ENCODE measurements at places on chromosomes 2 and 18.
A peak's percentile ranks its signal among the peaks of the same experiment; 100 is the strongest.

GRCh38 chr2:55033076-55033742 is 17.0 kb downstream of the RTN4 start:
- DNase-seq: no peak

GRCh38 chr2:153235516-153235915 is 243.0 kb downstream of the RPRM start:
- no peak for DNase-seq

DNA sequence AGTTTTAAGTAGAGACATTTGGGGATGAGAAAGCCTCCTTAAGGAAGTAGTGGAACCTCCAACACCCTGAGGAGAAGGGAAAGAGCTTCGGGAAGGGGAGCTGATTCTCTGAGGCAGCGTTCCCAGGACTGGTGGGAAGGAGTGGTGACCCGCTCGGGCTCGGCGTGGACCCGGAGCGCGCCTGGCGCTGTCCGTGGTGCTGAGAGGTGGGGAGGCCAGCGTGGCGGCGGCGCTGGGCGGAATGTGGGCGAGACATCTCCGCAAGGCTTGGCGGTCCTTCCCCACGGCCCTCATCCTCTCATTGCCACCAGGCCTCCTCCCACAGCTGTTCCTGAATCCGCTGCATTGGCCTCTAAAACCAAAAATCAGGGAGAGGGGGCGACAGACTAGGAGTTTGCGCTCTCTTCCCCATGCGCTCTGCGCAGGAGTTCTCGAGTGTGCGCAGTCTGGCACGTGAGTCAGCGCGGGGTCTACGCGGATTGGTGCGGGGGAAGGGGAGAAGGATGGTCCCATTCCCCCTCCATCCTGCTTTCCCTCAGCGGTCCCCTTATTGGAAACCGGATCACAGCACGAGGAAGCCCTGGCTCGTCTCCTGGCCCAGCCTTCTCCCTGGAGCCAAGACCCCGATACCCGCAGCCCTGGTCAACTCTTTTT is 857 bp downstream of the RESP18 start:
- DNase-seq: no peak

DNA sequence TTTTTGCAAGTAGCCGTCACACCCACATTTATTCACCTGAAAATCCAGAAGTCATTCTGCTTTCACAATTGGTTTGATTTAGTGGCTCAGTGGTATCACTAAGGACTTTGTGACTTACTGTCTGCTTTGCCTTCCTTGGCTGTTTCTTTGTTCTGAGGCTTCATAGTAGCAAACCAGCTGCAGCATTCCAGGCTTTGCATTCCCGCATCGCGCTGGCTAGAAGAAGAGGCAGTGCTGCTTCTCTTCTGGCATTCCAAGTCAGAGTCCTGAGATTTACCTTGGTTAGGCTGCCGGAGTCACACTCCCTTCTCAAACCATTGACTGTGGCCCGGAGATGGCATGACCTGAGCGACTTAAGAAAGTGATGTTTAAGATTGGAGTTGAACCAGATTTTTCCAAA is 35.1 kb downstream of the MYO1B start:
- DNase-seq: no peak

DNA sequence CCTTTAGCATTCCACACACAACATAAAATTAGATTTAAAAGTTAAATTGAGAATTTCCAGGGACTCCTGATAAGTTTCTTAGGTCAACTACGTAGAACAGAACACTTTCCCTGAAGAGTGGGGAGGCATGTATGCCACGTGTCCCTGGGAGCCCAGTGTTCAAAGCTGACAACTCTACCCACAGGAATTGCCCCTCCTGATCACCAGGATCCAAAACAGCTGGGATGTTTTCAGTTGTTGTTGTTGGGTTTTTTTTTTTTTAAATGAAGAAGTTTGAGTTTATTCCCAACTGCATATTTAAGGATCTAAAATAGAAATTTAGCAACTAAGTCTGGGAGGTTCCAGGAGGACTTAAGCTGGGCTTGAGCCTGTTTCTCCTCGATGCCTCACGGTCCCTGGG is 100.5 kb downstream of the TPGS2 start:
- DNase-seq: no peak

- no peak for DNase-seq
Measured at GRCh38 chr2:42132191-42132965, 36.8 kb upstream of the EML4 start.

DNA sequence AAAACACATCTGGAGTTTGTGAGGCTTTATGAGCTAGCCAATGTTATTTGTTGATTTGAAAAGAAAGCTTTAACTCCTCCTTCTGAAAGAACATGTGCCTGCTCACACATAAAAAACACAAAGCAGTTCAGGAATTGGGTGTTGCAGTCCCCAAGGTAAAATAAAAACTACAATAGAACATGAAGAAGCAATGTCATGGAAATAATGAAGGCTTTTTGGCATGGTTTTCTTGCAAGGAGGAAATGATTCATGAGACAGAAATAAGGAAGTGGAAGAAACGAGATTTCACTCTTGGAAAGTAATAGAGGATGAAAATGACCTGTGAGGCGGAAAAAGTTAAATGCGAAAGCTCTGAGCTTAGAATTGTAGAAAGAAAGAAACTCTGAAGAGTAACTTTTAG is 81.1 kb downstream of the TRIB2 start:
- no peak for DNase-seq

- DNase-seq: no peak
Measured at GRCh38 chr18:75727456-75727855, 300.0 kb upstream of the SMIM21 start.

DNA sequence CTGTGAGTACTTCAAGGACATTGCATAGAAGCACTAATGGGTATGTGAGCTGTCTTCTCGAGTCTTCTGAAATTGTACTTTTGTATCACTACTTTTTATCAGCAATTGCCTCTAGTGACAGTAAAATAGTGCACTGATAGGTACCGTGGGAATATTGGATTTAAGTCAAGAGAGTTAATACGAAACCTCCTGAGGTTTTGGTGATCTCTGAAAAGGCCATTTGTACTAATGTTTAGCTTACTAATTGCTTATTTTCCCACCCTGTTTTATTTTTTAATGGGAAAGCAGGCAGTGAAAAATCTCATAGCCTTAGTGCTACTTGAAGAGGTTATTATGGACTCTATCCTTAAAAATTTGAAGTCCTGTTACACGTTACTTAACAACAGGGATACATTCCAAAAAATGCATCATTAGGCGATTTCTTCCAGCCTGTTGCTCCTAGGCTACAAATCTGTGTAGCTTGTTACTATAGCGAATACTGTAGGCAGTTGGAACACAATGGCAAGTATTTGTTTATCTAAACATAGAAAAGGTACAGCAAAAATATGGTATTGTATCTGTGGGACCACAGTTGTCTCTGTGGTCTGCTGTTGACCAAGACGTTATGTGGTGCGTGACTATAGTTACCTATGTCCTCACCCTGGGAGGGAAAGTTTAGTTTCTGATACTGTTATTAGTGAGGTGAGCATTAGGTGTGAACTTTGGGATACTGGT is 65.9 kb downstream of the CAB39 start:
- no peak for DNase-seq

GRCh38 chr2:165891345-165891744 is 62.2 kb downstream of the TTC21B start:
- no peak for DNase-seq

GRCh38 chr2:62335612-62336011 is 139.7 kb downstream of the B3GNT2 start:
- no peak for DNase-seq

DNA sequence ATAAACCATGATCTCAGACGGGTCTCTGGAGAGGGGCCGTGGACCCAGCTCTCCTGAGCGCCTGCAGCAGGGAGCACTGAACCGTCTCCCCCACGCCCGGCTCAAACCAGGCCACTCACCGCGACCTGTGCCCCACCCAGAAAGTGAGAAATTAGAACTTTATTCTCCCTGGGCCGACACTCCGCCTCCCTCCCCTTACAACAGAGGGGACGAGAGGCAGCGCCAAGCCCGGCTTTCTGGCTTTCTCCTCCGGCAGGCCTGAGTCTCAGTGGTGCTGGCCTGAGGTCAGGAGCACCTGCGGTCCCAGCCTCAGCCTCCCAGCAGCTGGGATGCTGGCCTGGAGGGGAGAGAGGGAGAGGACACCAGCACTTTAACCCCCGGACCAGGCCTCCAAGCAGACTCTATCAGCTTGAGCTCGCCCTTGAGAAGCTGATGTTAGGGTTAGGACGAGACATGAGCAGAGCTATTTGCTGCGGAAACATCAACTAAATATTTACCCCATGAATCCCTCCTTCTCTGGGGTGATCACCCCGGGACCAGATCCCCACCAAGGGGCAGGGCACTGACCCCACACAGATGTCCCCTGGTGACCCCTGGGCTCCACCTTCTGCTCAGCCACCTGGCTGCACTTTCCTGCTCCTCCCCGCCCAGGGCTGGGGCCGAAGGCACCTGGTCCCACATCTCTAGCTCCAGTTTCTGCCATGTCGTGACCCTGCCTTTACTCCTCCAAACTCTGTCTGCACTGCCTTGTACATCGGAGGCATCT is 856.3 kb upstream of the SALL3 start:
- no peak for DNase-seq

GRCh38 chr2:126912201-126912600 is 13.5 kb downstream of the TEX51 start:
- DNase-seq: no peak

DNA sequence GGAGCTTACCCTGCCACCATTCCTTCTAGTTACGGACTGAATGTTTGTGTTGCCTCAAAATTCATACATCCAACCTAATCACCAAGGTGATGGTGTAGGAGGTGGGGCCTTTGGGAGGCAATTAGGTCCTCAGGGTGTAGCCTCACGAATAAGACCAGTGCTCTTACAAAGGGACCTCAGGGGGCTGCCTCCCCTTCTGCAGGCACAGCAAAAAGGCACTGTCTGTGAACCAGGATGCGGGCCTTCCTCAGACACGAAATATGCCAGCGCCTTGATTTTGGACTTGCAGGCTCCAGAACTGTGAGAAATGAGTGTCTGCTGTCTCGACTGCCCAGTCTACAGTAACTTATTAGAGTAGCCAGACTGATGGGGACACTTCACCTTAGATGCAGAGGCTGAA is 150.4 kb upstream of the HDAC4 start:
- no peak for DNase-seq

DNA sequence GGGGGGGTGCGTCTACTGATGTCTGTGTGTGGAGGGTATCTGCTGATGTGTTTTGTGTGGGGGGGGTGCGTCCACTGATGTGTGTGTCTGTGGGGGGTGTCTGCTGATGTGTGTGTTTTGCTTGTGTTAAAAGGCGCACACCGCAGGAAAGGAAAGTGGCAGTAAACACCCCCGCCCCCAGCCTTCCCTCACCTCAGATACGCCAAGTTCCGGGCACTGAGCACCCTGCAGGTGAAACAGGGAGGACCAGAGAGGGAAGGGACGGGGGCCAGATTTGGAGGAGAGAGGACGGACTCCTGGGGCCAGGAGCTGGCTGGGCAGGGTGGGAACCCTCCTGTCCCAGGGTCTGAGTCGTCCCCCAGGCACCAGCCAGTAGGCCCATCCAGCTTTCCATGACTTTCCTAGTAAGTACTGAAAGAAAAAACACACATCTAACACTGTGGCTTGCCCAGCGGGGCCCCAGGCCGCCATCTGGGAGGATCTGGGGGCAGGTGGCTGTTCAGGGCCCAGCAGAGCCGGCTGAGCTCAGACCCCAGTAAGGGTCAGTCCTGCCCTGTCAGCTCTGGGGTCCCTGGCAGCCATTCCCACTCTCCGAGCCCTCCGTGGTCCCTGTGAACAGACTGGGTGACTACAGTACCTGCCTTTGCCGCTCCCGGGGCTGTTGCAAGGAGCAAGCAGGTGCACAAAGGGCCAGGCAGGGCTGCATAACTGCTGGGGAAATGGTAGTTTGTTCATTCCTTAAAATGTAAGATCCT is 126.9 kb downstream of the NFATC1 start:
- peak; percentile 65 for DNase-seq

DNA sequence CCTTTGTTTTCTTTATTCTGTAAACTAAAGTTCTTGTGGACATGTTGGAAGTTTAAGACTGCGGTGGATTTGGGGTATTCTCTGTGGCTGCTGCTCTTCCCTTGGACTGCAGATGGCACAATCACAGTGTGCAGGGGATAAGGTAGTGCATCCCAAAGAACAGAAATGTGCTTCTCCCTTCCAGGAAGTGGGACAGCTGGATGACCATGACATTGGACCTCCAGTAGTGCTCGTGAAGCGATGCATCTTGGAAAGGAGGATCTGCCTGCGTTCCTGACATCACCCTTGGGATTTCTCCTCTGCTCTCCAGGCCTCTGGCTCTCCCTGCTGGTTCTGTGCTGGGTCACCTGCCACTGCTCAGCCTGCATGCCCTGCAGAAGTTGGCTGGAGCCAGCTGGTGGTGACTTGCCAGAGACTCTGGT is 109.9 kb downstream of the SLC4A3 start:
- no peak for DNase-seq

GRCh38 chr2:20249170-20249569 is 24.2 kb upstream of the SDC1 start:
- no peak for DNase-seq

GRCh38 chr2:156818221-156818620 is 382.0 kb downstream of the GPD2 start:
- no peak for DNase-seq

- no peak for DNase-seq
Measured at GRCh38 chr2:218981881-218982585, 3.0 kb downstream of the FEV start.

DNA sequence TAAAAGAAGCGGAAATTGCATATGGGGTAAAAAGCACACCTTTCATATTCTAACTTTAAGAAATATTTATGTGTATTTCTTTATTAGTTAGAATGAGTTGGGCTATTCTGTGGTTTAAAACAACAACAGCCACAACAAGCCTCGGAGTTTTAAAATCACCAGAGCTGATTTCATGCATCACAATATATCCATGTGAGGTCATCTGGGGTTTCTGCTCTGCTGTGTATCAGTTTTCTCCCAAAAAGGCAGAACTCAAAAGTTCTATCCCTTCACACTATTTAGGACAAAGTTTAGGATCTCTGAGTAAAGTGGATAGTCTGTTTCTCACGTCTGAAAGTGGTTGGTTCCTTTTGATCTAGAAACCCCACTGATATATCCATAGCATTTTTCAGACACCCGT is 601.5 kb upstream of the GCFC2 start:
- DNase-seq: no peak

DNA sequence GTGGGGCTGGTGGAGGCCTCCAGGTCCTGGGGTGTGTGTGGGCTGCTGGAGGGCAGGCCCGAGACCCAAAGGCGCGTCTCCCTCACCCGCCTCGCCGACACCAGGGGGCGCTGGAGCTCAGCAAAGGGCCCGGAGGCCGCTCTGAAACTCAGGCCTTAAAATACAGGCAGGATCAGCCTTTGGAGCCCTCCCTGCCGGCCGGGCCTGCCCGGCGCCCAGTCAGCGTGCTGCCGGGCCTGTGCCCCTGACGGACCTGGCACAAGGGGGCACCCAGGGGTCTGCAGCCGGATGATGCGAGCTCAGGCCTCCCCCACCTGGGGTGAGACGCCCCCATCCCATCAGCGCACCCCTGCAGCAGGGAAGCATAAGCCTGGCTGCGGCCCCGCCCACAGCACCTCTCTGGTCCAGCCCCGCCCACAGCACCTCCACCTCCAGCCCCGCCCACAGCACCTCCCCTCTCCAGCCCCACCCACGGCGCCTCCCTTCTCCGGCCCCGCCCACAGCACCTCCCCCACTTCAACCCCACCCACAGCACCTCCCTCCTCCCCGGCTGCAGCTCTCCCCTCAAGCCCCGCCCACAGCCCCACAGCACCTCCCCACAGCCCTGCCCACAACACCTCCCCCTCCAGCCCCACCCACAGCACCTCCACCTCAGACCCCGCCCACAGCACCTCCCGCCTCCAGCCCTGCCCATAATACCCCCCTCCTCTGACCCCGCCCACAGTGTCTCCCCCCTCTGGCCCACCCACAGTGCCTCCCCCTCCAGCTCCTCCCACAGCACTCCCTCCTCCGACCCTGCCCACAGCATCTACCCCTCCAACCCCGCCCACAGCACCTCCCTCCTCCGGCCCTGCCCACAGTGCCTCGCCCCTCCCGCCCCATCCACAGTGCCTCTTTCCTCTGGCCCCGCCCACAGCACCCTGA is 92.8 kb upstream of the OTOS start:
- DNase-seq: peak; percentile 64

Measured in activated T-cell treated with anti-CD3 and anti-CD28 coated beads for 1 hour (primary cell).